Stimulated activated CD8-positive, alpha-beta memory T cell treated with anti-CD3 and anti-CD28 coated beads, Interleukin-7, amount 100 ng/mL, for 1 hour (primary cell): ENCODE measurements at places on chromosomes 4 and X.

- no peak for DNase-seq
Observed at GRCh38 chr4:145785391-145786008, 105.6 kb downstream of the C4orf51 start.

GRCh38 chr4:142416711-142417275 lies 429.3 kb downstream of the INPP4B start:
- no peak for DNase-seq

DNA sequence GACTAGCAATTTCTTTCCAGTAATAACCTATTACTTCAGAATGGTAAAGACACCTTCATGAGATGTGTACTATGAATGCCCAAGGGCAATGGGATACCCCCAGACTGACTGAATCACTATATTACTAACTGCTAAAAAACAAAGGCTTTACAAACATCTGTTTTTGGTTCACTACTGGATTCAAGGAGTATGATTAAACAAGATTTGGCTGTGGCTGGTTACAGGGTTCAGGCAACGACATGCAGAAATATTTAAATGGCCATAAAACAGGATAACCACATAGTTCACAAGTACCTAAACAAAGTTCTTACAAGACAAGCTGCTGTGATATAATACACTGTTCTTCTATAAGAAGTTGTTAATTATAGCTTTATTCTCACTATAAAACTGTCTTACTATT lies 128.2 kb downstream of the FRYL start:
- DNase-seq = no peak

GRCh38 chr4:86235549-86235948 lies 124.3 kb downstream of the MAPK10 start:
- DNase-seq = no peak

DNA sequence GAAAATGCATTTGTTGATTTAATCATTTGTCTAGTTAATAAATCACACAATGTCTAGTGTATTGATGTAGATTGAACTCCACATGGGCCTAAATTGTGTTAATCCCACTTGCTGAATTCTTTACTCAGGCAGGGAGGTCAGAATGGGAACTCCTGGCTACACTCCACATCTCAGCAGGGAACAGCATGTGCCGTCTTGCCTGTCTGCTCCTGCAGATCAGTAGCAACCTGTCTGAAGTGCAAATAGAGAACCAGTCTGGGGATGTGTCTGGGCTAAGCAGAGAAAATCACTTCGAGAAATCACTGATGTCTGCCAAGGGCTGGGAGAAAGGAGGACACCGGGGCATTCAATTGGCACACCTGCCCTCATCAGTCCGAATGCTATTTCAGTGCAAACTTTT lies 16.5 kb upstream of the MXRA5 start:
- DNase-seq = no peak

DNA sequence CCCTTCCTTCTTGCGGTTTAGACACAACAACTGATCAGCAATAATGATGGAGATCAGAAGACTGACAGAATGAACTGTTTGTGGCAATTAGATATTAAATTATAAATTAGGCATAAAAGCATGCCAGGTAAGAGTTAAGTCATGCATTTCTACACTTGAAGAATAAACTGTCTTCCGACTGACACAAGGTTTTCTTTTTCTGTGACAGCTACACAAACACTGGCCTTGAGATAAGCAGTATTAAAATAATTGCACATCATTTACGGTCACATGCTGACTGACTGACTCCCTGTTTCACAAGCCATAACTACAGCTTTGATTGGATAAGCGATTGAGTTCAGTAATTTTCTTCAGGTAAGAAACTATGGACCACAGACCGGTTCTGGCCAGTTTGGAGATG lies 56.2 kb downstream of the UBE2NL start:
- no peak for DNase-seq

DNA sequence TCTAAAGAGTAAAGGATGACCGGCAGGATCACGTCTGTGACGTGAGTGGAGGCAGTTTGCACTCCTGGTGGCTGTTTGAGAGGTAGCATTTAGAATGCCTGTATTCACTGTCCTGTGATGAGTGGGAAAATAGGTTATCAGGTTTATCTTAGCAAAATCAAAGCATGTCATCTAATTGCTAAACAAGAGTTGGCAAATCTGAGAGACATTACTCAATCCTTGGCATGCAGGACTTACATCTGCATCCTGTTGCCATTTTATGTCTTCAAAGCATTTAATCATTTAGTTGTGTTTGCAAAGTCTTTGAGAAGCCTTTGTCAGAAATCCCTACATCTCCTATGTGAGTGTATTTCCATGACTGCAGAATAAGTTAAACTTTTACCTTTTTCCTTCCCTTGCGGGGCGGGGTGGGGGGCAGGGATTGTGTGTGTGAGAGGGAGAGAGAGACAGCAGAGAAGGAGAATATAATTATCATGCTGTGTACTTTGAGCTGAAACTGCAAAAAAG lies 41.4 kb upstream of the MSANTD1 start:
- no peak for DNase-seq

- DNase-seq = no peak
Observed at GRCh38 chr4:123017636-123018395, 95.4 kb upstream of the NUDT6 start.

- DNase-seq = no peak
Observed at GRCh38 chr4:16875487-16875886, 23.0 kb downstream of the LDB2 start.

DNA sequence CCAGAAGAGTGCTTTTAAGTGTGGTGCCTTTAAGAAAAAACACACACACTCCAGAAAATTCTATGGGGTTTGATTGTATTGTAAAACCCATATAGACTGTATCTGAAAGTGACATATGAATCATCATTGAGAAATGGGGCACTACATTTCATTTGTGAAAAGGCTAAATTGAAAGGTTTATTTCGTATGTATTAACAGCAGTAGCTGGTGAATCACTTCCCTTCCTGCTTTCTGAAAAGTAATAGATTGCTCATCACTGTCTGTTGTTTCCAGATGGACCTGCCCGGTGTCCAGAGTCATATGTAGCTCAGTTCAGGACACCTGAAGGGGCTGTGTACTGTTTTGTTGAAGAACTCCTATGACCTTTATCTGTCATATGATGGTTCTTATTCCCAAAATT lies 28.1 kb upstream of the HPRT1 start:
- no peak for DNase-seq

DNA sequence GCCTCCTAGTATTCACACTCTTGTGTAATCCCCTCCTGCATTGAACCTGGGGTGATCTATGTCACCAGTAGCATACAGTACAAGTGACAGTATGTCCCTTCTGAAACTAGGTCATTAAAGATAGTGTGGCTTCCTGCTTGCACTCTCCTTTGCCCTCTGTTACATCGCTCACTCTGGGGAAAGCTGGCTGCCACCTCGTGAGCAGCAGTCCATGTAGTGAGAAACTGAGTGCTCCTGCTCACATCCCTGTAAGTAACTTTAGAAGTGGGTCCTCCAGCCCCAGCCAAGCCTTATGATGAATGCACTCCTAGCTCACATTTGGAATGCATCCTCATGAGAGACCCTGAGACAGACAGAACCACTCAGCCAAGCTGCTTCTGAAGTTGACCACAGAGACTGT lies 89.8 kb upstream of the TNIP3 start:
- no peak for DNase-seq

GRCh38 chr4:176675810-176676209 lies 116.9 kb downstream of the VEGFC start:
- no peak for DNase-seq

GRCh38 chr4:155974476-155974749 lies 20.7 kb upstream of the CTSO start:
- DNase-seq = no peak

DNA sequence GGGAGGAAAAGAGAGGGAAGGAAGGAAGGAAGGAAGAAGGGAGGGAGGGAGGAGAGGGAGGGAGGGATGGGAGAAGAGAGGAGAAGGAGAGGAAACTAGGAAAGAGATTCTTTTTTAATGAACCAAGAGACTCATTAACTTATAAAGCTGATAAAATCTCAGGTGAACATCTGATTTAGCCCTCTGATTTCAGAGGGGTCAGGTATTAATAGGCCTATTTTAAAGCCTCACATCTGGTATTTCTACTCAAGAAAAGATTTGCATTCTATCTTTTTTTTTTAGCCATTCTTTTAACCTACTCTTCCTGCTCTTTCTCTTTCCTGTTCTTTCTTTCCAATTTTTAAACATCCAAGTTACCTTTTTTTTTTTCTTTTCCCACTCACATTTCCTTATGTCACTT lies 103.3 kb upstream of the CPEB2 start:
- no peak for DNase-seq

GRCh38 chr4:87326460-87326859 lies 3.8 kb upstream of the HSD17B13 start:
- no peak for DNase-seq

GRCh38 chrX:11119313-11119943 lies 8.3 kb downstream of the HCCS start:
- DNase-seq = no peak

GRCh38 chr4:172125443-172125842 lies 312.2 kb downstream of the GALNTL6 start:
- DNase-seq = no peak

GRCh38 chrX:45824471-45824870 lies 623.8 kb upstream of the DIPK2B start:
- no peak for DNase-seq

GRCh38 chr4:2794486-2795299 lies 1.8 kb downstream of the SH3BP2 start:
- no peak for DNase-seq

DNA sequence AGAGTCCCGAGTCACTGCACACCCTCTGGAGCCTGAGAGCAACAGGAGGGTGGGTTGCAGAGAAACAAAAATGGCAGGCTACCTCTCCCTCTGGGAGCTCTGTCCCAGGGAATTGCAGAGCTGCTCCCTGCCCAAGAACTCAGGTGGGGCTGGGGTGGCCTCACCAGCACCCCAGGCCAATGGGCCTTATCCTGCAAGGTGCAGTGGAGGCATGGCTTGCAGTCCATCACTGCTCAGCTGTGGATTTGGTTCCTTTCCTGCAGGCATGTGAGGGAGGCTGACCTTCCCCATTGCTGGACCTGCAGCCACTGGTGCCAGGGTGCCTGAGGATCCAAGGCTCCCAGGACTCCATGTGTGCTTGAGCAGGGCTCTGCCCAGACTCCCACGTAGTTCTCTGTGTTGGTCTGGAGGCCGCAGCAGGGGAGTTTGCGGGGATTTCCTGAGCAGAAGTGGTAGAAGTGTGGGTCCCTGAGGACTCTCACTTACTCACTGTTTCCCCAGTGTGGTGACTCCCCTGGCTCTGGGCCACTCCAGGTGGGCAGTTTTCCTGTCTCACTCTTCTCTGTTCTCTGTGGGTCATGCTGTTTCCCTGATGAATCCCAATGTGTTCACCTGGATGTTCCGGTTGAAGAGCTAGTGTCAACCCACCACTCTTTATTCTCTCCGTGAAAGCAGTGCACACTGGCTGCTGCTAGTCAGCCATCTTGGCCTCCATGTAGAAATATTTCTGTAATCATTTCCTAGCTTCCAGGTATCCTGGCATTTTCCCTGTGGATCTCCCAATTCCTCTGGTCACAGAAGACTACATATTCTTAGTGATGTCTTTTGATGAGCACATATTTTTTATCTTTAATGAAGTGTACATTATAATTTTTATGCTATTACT lies 82.3 kb downstream of the ARHGAP24 start:
- DNase-seq = no peak

DNA sequence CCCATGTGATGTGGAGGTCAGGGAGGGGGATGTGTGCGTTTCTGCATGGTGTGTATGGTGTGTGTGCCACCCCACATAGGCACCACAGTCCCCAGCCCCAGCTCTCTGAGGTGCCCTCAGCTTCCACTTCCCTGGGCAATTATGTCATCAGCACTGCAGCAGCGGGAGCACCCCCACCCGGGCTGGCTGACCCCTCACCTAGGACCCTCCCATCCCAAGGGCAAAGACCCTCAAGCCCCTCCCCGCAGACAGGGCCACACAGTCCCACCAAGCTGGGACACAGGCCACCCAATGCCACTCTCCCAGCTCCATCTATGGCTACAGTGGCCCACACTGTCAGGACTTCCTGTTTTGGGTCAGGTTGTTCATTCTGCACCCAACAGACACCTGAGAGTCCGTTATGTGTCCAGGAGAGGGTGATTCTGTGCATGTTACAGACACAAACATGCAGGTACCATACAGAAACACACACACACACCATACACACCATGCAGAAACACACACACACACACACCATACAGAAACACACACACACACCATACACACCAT lies 75.2 kb downstream of the JAKMIP1 start:
- no peak for DNase-seq

DNA sequence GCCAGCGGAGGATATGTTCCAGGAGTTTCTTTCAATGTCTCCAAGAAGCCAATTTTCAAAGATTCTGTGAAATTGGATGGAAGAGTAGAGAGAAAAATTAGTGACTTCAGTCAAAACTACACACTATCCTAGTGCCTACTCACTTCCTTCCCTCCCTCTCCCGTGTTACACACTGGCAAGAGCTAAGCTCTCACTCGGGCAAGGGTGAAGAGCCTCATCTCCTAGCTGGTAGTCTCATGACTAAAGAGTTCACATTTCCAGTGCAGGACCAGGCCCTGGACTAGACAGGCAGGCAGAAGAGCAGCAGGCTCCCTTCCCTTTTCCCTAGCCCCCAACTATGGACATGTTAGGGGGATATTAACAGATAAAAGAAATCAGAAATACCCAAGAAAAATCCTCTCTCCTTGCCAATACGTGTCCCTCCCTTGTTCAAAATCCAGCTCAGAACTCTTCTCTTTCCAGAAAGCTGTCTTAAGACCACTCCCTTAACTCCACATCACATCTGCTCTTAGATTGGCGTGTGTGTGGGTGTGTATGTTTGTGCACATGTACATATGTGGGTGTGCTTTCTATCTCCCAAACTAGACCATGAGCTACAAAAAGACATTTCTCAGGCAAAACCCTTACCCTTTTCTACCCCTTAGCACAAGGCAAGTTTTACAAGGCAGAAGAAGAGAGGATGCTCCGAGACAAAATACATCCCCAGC lies 29.9 kb downstream of the ZDHHC9 start:
- no peak for DNase-seq

DNA sequence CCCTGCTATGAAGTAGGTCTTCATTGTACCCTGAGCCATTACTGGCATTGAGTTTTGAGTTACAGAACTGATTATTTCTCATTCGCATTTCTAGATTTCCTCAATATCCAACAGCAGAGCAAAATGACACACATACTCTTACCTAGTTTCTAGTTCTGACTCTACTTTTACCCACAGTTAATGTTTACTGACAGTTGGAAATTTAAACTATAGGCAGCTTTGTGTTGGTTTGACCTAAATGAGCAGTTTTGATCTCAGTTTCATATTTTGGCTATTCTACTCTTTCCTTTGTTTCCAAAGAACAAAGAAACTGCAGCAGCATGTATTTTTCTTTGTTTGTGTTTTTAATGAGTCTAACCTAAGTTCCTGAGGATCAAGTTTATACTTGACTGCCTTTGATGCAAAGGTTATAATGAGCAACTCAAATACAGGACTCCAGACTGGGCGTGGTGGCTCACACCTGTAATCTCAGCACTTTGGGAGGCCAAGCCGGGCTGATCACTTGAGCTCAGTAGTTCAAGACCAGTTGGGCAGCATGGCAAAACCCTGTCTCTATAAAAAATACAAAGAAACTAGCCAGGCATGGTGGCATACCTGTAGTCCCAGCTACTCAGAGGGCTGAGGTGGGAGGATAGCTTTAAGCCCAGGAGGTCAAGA lies 30.4 kb downstream of the TXK start:
- DNase-seq = no peak
